NCI-H460 (cell line): ENCODE measurements at places on chromosomes 4 and X.

- no peak for DNase-seq
Measured at GRCh38 chr4:132981611-132982010, 167.5 kb upstream of the PCDH10 start.

- DNase-seq: peak; percentile 6
Measured at GRCh38 chrX:21167011-21167410, 207.2 kb upstream of the CNKSR2 start.

DNA sequence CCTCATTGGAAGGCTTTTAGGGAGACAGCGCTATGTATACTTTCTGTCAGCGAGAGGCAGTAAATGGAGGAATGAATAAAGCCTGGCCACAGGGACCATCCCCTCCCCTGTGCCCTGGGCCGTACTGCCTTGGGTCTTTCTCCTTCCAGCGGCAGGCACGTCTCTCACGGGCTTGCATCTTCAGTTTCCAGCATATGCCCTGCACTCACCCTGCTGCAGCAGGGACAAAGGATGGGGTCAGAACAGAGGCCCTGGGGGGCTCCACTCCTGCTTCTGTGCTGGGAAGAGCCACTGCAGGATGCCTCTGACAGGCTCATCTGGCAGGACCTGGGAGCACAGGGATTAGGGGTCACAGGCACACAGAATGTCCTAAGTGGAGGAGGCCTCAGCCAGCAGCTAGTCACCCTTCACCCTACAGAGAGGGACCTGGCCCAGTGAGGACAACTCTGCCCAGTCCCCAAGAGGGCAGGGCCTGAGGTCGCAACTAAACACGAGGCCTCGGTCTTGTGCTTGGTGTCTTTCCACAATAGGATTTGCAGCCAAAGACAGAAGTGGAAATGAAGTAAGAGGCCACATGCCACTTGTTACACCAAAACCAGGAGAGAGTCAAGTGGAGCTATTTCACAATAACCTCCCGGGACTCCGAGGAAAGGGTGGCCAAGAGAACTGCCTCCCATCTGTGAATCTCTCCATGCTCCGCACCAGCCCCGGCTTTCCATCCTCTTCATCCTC lies 150.8 kb downstream of the AFAP1 start:
- DNase-seq: no peak

GRCh38 chrX:132271311-132271778 lies 52.1 kb upstream of the RAP2C start:
- no peak for DNase-seq

- no peak for DNase-seq
Measured at GRCh38 chr4:69888336-69888735, 28.4 kb upstream of the SULT1E1 start.
